Effector memory CD8-positive, alpha-beta T cell (primary cell): ENCODE measurements at places on chromosomes 7 and 10.

- no peak for DNase-seq
Observed at GRCh38 chr10:69738071-69738470, 63.6 kb upstream of the COL13A1 start.

DNA sequence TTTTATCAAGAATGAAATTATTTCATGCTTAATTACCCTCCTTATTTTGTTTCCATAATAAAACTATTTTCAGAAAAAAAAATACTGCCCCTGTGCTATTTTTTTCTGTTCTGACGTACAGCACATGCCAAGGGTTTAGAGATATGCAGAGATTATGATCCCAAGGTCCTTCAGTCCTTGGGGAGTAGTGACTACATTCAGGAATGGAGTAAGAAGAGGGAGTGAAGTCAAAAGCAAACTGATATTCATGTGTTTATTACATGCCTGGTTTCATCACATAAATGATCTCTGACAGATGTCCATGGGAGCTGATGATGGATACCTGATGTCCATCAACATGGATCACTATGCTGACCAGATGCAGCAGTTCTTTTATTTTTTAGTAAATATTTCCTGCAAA, 17.2 kb downstream of the AKAP9 start:
- DNase-seq: no peak

- DNase-seq: no peak
Observed at GRCh38 chr7:148121401-148121800, 469.2 kb upstream of the C7orf33 start.

DNA sequence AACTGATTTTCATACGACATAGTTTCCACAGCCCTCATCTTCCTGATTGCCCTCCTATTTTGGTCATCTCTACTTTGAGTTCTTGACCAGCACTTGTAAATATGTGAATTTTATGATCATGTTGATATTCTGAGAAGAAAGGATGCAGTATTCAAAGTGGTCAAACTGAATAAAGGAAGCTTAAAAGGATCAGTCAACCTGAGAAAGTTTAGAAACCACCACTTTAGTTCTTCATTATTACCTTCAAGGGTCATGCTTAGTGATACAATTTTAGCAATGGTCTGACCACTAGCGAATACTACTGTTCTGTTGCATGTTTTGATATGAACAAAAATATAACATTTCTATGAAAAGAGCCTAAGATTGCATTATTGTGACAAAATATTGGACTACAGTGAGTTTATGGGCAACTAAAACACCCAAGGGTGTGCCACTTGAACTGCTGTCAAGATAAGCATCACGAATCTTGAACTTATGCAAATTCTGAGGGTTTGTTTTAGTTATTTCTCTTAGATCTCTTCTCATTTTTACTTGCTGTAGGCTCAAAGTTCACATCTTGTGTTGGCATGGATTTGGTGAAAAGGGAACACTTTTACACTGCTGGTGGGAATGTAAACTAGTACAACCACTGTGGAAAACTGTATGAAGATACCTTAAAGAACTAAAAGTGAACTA, 247.7 kb downstream of the IPMK start:
- DNase-seq: no peak

DNA sequence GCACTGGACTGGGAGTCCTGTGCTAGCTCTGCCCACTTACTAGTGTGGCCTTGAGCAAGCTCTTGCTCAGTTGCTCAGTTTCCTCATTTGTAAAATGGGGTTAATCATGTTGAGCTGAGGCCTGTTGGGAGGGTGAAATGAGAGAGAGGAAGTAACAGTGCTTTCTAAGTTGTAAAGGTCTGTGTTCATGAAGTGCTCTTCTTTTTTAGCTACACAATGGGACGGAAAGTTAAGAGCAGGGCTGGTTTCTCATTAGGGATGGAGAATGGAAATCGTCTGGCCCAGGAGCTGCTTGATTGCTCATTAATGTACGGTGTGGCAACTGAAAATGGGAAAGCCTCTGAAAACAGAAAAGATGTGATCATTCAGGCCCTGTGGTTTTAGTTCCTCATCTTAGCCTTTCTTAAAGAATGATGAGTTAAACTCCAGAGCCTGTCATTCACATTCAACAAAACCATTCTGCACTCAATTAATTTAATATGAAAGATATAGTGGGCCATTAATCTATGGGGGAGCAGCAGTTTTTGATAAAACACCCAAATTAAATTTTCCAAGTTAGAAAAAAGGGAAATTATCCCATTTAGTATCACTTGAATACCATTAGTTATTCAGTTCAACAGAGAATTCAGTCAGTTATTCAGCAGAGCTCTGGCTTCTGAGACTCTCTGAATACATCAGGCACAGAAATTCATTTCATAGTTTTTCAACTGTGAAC, 60.5 kb downstream of the SH2D4B start:
- no peak for DNase-seq

DNA sequence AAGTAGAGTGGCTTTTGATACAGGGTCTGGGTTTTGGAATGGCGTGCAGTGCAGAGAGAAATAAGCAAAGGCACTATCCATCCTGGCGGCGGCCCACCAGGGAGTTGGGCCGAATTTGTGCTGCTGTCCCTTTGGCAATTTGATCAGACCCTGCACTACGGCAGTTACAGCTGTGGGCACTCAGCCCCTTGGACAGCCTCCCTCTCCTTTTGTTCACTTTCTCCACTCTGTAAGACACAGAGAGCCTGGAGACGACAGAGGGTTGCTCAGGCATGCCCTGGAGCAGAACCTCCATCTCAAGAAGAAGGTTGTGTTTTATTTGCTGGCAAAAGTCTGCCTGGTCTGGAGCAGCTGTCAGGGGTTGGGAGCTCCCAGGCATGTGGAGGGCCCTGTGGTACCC, 55.8 kb downstream of the LHPP start:
- no peak for DNase-seq

- DNase-seq: no peak
Observed at GRCh38 chr10:111923032-111923431, 260.5 kb downstream of the GPAM start.

DNA sequence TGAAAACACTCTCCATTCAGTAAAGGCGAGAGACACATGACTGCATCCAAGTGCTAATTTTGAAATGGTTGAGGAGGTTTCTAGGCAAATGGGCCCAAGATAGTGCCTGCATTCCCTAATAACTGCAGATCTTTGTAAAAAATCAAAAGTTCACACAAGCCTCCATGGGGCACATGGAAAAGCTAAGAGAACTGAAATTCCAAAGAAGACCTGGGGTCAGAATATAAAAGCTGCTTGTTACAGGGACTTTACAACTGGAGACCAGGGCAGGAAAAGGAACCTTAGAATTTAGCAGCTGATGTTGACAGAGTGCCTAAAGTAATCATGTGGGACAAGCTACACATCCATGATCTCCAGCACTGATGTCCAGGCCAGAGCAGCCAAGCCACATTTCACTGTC, 10.0 kb upstream of the ABI1 start:
- DNase-seq: no peak

DNA sequence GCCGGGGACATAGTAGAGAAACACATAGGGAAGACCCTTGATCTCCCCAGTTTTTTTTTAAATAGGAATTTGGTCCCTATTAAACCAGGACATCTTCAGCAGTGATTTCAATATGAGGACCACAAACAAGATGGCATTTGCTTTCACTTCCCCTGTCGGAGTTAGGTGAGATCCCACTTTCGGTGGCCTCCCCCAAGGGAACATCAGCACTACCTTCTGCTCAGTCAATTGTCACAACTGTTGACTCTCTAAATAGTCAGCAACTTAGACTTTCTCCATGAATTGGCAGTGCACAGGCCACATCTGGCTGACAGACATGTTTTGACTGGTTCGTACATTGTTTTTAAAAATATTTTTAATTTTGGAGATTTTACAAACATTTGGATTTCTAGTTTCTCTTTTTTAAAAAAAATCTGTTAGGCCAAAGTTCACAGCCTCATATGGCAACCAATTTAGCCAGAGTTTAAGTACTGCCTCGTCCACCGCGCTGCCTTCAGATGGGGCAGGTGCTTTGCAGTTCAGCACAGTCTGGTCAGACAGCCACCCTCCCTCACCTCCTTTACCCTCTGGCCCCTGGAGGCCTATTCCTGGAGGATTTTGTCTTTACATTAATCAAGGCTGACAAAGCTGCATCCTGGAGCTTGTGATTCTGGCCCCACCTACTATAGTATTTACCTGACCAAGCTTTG, 139.2 kb upstream of the PRR15 start:
- DNase-seq: no peak

DNA sequence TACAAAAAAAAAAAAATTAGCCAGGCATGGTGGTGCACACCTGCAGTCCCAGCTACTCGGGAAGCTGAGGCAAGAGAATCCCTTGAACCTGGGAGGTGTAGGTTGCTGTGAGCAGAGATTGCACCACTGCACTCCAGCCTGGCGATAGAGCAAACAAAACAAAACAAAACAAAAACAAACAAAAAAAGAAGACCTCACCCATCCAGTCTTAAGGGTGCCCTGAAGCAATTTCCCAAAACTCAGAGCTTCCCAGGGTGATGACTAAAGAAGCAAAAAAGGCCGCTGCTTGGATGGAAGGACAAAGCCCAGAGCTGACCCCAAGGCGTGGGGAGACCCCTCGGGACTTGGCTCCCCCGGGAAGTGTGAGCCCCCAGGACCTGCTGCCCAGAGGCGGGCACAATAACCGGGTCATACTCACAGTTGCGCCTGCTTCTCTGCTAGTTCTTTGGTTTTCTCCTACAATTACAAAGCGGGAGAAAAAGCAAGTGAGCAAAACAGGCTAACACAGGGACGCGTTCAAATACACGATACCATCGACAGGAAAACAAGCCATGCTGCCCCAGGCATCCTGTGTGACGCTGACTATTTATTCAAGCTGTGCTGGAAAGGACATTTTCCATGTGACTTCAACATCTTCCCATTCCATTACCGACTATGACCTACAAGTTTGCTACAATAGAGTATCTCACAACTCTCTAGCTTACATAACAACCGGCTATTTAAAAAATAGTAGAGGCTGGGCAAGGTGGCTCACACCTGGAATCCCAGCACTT, 29.9 kb downstream of the PAPOLB start:
- no peak for DNase-seq

DNA sequence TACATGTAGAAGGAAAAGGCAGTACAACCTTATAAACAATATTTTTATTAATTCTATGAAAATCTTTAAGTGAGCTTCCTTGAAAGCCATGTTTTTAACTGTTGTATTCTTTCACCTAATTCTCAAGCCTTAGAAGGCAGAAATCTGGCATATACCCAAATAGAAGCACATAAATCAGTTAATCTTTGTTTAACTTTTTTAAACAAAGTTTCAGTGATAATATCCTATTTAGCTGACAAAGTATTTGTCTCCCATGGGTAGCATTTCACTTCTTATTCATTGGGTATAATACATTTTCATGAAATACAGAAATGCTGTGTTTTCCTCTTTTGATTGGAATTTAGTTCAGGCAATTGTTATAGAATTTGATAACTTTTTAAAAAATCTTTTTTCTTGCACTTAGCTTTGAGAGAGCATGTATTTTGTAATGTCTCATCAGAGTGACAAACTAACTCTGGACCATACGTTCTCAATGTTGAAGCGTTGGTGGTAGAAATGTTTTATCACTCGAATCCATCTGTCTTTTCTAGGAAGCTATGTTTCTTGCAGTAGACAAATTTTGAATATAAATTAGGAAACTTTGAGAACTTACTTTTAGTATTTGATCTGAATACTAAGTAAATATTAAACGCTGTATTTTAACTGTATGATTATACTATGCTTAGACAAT, 78.1 kb downstream of the CREM start:
- DNase-seq: no peak

GRCh38 chr7:132666071-132666773, 90.0 kb upstream of the PLXNA4 start:
- DNase-seq: no peak

GRCh38 chr7:18037609-18038008, 10.0 kb upstream of the PRPS1L1 start:
- no peak for DNase-seq

- DNase-seq: no peak
Observed at GRCh38 chr7:156475179-156475578, 165.4 kb upstream of the RNF32 start.

DNA sequence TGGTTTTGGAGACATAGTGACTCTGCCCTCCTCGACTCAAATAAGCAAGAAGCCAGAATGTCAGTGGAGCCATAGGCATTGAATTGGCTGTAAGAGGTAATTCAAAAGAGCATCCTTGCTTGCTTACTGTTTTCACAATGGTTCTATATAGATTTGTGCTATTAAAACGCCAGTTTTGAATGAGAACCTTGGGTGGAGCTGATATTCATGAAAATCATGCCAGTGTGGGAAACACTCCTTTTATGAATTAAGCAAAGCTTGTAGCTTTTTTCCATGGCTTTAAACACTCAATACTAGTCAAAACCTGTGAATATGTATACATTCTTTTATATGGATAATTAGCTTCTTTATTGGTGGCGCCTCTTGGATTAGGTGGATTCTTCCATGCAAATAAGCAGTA, 252.5 kb downstream of the SLC25A13 start:
- DNase-seq: no peak

DNA sequence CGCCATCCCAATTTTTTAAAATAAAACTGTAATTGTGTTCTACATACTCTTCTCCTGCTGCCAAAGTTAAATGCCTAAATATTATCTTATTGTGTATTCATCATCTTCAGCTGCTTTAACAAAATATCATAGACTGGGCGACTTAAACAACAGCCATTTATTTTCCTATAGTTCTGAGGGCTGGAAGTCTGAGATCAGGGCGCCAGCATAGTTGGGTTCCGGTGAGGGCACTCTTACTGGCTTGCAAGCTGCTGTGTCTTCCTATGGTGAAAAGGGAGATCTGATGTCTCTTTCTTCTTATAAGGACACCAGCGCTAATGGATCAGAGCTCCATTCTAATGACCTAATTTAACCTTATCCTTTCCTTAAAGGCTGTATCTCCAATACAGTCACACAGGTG, 30.4 kb downstream of the CSTF2T start:
- DNase-seq: no peak

DNA sequence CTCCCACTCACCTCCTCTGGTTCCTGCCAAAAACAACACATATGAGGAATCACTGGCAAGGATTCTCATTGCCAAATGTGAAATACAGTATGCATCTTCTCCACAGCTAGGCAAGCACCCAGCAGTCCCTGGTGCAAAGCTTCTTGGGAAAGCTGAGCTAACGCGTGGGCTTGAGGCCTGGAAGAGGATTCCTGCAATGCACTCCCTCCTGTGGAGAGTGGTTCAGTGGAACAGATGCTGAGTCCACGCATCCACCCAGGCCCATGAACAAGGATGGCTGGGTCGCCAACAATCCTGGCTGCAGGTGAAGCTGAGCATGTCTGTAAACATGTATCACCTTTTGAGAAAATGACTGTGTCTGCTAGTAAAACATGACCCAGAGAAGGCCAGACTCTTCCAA, 113.2 kb upstream of the CHST15 start:
- no peak for DNase-seq

DNA sequence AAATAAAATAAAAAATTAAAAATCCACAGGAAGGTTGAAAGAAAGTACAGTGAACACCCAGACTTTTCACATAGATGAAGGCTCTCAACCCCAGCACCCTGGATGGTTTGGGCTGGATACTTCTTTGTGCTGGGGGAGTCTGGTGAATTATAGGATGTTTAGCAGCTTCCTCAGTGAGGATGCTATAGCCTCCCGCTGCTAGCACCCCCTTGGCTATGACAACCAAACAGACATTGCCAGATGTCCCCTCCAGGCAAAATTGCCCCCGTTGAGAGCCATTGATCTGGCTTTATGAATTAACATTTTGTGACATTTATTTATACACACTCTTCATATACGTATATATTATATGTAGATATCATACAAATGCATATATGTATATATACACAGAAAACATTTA, 21.6 kb downstream of the SMKR1 start:
- no peak for DNase-seq

GRCh38 chr7:129405527-129405926, 28.7 kb upstream of the STRIP2 start:
- no peak for DNase-seq
